ENCODE measurements at places on chromosomes 3 and 15. TPM values are rescaled to one million over a fixed set of nuclear protein-coding genes. Genes with fewer than 3 reads are reported as not detected.
A peak's percentile ranks its signal among the peaks of the same experiment; 100 is the strongest.

GRCh38 chr15:90479656-90480055, 50.1 kb upstream of the CRTC3 start:
- no peak for DNase-seq

- DNase-seq, result no peak
Observed at GRCh38 chr3:71228156-71228866, 355.2 kb downstream of the FOXP1 start.

GRCh38 chr15:63006032-63006878, 36.3 kb upstream of the TPM1 start:
- no peak for DNase-seq

- DNase-seq, result no peak
Observed at GRCh38 chr15:31522028-31522427, 195.4 kb downstream of the KLF13 start.

- DNase-seq, result peak; percentile 80
Observed at GRCh38 chr15:30903497-30904187, at the start of gene FAN1. TSS of gene FAN1 (plus strand) at chr15:30903915. CDS start at chr15:30904664, 749 bp downstream.

DNA sequence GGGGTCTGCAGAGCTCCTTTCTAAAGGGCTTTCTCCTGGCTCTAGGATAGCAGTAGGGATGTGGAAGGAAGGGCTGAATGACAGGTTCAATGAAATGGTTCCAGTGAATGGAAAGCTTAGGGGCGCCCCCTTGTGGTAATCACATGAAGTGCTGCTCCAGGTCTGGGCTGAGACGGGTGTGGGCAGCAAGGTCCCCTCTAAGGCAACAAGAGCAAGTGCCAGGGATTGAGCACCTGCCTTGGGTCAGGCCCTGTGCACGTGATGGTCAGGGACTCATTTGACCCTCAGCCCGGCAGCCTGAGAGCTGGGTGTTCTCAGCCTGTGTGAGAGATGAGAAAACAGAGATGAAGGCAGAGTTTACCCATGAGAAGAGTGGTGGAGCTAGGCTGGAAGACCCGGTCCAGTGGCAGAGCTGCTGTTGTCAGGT, 12.1 kb upstream of the CX3CR1 start:
- DNase-seq, result peak; percentile 23

DNA sequence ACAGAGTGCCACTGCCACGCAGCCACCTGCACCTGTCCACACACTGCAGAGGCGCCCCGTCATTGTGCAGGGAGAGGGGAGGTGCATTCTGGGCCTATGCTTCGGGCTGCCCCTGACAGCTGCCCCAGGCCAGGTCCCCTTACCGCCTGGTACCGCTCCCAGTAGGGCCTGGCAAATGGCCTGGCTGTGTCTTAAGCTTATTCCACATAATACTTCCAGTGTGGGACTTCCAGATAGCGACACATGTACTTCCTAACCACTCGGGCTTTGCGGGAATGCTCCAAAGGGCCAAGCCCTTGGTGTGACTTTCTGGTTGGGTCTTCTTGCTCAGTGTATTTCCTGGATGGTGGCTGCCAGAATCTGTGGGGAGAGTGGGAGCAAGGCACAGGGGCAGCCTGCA, 254.3 kb upstream of the CHRNA7 start:
- no peak for DNase-seq

GRCh38 chr3:156264771-156265170, 144.4 kb downstream of the KCNAB1 start:
- DNase-seq, result no peak

- no peak for DNase-seq
Observed at GRCh38 chr3:59796456-59796855, 746.6 kb upstream of the CFAP20DC start.

DNA sequence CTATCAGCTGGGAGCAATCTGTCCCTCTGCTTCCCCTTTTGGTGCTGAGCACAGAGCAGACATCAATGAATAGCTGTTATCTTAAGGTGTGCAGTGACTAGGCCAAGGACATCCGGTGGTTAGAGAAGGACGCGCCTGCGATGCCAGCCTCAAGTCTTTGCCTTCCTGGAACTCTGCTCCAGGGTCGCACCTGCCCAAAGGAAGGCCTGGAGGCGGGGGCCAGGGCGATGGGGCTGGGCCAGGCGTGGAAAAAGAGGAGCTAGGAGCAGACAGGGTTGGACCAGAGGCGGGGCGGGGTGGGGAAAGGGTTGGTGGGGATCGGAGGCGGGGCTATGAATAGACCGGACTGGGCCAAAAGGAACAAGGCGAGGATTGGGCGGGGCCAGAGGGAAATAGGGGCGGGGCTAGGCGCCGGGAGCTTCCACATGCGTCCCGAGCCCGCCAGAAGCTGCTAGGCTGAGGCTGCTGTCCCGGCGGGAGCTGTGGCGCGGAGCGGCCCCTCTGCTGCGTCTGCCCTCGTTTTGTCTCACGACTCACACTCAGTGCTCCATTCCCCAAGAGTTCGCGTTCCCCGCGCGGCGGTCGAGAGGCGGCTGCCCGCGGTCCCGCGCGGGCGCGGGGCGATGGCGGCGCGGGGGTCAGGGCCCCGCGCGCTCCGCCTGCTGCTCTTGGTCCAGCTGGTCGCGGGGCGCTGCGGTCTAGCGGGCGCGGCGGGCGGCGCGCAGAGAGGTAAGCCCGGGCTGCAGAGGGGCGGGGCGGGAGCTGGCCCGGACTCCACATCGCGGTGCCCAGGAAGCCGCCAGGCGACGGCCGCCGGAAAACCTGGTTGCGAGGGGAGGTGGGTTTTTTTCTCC, at the start of gene CHRNA5:
CHRNA5 (plus strand) TSS at position 424 of the 854 bp plus-strand sequence; CDS start at position 624, 200 bp downstream.
- peak; percentile 66 for DNase-seq

GRCh38 chr3:196138482-196139254, 56.8 kb upstream of the TFRC start:
- no peak for DNase-seq

- no peak for DNase-seq
Observed at GRCh38 chr3:129282727-129283327, 4.2 kb downstream of the HMCES start.

GRCh38 chr3:46087871-46088270, 60.6 kb upstream of the XCR1 start:
- no peak for DNase-seq

- no peak for DNase-seq
Observed at GRCh38 chr3:57992452-57993213, 15.6 kb upstream of the FLNB start.

DNA sequence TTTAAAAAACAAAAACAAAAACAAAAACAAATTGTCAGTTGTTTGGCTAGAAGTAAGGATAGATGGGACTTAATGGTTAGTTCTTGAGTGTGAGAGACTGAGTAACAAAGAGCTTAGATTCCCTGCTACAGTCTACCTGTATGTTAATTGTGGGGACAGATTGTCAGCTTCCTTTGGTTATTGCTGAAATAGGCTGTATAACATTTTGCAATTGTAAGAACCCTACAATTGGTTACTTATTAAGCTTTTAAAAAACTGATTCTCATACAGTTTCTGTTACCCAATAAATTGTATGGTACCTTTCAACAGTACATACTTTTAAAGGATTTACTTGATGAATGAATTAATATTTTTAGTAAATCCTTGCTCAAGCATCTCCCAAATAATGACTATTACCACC, 35.3 kb downstream of the CLASP2 start:
- no peak for DNase-seq

DNA sequence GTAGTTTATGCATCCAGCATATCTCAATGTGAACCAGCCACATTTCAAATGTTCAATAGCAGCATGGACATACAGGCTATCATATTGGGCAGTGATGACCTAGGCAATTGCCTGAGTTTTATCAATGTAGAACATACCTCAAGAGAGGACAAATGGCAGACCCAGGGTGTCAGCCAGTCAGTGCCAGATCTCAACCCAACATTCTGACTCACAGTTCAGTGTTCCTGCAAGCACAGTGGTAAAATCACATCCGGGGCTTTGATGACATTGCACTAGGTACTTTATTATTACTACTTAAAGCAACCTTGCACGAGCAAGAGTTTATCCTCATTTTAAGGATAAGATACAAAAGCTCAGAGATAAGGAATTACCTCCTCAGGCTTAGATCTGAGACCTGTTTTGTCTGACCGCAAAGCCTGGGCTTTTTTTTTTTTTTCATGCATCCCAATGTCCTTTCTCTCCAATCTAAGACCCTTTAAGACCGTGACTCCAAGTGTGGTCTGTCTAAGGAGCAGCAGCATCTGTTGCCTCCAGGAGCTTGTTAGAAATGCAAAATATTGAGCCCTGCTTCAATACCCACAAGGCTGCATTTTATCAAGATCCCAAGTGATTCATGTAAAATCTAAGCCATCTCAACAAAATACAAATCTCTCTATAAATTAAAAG, 60.1 kb downstream of the SLC12A1 start:
- no peak for DNase-seq

DNA sequence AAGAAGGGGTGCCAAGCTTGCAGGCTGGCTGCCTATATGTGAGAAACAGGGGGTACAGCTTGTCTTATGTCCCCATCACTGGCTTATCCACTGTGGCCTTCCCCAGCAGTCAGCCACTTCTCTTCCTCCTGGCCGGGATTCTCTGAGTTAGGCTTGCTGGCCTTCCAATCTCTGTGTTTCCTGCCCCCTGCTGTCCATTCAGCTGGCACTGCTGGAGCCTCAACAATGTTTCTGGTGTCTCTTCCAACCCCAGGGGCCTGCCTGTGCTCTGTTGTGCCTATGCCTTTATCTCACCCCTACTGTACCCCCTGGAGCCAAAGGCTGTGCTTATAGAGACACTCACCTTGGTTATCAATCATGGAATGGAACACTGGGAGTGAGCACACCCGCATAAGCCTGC, 36.5 kb downstream of the ANAPC13 start:
- DNase-seq, result no peak

DNA sequence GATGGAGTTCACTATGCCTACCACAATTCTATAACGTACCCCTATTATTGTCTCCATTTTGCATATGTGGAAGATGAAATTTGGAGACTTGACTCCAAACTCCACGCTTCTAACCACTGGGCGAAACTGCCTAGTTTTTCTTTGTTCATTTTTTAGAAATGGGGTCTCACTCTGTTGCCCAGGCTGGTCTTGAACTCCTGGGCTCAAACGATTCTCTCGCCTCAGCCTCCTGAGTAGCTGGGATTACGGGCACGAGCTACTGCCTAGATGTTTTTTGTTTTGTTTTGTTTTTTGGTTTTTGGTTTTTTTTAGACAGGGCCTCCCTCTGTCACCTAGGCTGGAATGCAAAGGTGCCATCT, 584 bp upstream of the RPL32 start:
- DNase-seq, result no peak

DNA sequence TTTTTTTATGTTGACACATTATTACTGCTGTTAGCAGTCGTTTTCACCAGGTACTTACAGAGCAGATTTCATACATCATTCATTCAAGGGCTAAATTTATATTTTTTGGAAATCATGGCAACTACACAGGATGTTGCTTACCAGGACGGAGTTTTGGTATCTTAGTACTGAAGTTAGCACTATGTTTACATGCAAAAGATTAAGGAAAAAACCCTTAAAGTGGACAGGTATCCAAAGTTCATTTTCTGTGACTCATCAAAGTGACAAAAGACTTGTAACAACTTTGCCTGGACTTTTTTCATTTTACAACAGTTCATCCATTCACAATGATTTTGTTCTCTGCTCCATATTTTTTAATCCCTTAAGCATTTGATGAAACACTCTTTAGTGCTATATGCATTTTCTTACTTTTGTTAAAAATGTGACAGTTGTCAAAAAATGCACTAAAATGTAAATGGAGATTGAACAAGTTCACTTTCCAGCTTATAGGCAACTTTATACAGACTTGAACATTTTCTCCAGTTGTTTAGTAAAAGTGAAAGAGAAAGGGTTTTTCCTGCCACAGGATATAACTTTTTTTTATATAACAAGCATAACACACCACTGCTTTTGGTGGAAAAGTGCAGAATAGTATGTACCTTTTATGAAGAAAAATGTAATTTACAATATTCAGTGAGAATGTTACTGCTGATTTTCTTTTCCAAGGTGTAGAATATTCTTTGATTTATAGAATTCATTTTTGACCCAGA, 104.1 kb downstream of the STT3B start:
- no peak for DNase-seq

GRCh38 chr15:101394056-101394630, 95.4 kb downstream of the PCSK6 start:
- DNase-seq, result no peak

DNA sequence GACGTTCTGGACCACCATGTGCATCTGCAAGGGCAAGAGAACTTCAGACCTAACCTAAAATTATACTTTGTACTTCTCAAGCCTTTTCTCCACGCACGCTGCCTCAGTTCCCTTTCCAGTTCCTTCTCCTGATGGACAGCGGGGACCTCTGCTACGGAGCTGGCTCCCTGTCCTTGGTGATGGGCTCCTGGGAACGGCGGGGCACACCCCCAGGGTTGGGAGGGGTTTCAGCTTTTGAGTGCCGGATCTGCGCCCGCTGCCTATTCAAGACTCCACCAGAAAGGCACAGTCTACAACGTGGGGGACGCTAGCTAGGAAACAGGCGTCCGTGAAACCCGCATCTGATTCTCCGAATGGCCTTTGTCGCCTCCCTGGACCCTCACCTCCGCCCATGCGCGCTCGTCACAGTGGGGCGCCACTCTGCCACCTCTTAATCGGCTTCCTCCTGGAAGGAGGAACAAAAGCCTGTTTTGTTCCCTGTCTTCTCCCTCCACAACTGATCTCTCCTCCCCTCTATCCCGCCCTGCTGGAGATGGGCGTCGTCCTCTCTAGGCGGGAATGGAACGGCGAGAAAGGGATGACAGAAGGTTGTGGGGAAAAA, 2.2 kb downstream of the GPR149 start:
- DNase-seq, result no peak

DNA sequence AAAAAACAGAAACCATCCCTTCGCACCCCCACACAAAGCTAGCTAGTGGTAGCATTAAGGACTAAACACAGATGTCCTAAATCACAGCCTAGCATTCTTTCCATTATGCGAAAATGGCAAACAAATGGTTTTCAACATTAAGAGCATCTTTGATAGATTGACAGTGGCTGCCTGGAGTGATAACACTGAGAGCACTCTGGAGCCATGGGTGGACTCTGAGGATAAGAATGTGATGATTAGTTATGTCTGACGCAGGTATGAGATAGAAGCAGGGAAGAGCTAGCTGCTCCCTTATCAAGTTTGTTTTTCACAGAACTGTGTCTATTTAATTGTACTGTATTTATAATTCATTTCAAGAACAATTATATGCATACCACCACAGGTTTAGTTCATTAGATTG, 142.9 kb downstream of the PDZRN3 start:
- no peak for DNase-seq

GRCh38 chr15:94404733-94405283, 173.4 kb downstream of the MCTP2 start:
- DNase-seq, result no peak

DNA sequence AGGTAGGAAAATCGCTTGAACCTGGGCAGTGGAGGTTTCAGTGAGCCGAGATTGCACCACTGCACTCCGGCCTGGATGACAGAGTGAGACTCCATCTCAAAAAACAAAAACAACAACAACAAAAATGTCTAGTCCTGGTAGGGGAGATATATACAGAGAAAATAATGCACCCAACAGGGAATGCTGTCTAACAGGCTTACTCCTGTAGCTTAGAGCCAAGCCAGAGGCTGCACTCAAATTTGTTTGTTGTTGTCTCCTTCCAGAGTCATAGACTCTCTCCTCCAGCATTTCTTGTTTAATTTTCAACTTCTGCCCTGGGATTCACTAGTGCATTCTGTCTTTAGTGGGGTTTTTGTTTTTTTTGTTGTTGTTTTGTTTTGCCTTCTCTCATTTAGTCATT, 4.6 kb upstream of the TRA2B start:
- DNase-seq, result no peak

The ADIPOQ gene
- polyA plus RNA-seq, result 0.04 TPM

The CHRNA5 gene
- 11.1 TPM for polyA plus RNA-seq

The LCMT2 gene
- 12.6 TPM for polyA plus RNA-seq

The GPR62 gene
- 0.68 TPM for polyA plus RNA-seq

The OR5K2 gene
- polyA plus RNA-seq, result 0.35 TPM

The HCLS1 gene
- 6.1 TPM for polyA plus RNA-seq

The AADAC gene
- polyA plus RNA-seq, result 0.30 TPM
